ENCODE measurements at places on chromosomes 16 and 17.

- DNase-seq, result no peak
These were observed 55.4 kb upstream of the SLC25A19 start for GRCh38 chr17:75344666-75345065.

GRCh38 chr16:4212934-4213296 is 29.0 kb downstream of the SRL start:
- no peak for DNase-seq

- DNase-seq, result no peak
These were observed 86.3 kb downstream of the WNT3 start for GRCh38 chr17:46732160-46732559.

DNA sequence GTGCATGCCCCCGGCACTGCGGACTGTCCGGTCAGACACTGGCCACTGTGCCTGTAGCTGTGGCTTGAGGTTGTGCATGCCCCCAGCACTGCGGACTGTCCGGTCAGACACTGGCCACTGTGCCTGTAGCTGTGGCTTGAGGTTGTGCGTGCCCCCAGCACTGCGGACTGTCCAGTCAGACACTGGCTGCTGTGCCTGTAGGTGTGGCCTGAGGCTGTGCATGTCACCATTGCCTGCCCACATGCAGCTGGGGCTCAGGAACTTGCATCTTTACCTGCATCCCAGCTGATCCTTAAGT is 5.2 kb downstream of the MTHFSD start:
- no peak for DNase-seq

- no peak for DNase-seq
These were observed 516 bp downstream of the CPNE2 start for GRCh38 chr16:57092786-57093411.

GRCh38 chr17:5665164-5665563 is 80.9 kb upstream of the NLRP1 start:
- no peak for DNase-seq

GRCh38 chr17:4751932-4752331 is 12.2 kb upstream of the CXCL16 start:
- no peak for DNase-seq

- no peak for DNase-seq
These were observed 21.5 kb downstream of the MYH11 start for GRCh38 chr16:15835136-15835878.

- peak; percentile 96 for DNase-seq
These were observed at the start of gene KPNB1 for GRCh38 chr17:47649153-47649971. Gene KPNB1 (plus strand): TSS chr17:47649919. CDS start chr17:47650245, 326 bp downstream.

- no peak for DNase-seq
These were observed 8.1 kb upstream of the KIFC3 start for GRCh38 chr16:57810197-57811031.

DNA sequence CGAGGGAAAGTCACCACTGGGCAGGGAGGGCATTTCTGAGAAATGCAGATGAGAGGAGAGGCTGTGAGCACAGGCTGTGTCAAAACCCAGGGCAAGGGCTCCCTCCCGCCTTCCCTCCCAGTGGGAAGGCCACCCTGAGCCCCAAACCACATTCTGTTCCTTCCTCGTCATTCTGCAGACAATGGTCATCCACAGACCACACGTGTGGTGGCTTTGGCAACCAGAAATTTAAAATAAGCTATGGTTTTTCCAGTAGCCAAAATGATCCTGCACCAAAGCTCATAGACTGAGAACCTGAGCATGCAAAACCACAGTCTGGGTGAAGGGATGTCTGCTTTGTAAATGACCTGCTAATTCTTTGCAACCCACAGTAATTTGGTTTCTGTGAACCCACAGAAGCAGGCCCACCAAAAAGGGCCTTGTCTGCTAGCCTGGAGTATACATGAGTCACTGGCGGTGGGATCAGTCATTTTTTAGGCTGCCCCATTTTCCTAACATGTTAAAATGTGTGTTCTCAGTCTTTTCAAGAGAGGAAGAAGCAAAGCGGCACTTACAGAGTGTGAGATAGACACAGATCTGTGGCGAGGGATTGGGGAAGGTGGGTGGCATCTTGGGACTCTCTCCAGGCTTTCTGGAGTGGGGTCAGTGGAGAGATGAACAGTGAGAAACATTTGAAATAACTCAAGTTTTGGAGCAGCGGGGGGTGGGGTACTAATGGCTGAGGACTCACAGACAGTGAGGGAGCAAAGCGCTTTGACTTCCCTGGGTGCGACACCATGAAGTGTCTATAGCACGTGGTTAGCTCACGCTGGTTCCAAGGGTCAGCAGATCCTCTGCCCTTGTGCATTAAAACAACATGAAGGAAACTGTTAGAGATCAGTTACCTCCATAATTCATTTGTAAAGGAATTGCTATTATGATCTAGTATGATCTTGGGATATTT is 20.5 kb downstream of the GRB7 start:
- no peak for DNase-seq

- DNase-seq, result no peak
These were observed 115.7 kb upstream of the PMFBP1 start for GRCh38 chr16:72287649-72288048.

DNA sequence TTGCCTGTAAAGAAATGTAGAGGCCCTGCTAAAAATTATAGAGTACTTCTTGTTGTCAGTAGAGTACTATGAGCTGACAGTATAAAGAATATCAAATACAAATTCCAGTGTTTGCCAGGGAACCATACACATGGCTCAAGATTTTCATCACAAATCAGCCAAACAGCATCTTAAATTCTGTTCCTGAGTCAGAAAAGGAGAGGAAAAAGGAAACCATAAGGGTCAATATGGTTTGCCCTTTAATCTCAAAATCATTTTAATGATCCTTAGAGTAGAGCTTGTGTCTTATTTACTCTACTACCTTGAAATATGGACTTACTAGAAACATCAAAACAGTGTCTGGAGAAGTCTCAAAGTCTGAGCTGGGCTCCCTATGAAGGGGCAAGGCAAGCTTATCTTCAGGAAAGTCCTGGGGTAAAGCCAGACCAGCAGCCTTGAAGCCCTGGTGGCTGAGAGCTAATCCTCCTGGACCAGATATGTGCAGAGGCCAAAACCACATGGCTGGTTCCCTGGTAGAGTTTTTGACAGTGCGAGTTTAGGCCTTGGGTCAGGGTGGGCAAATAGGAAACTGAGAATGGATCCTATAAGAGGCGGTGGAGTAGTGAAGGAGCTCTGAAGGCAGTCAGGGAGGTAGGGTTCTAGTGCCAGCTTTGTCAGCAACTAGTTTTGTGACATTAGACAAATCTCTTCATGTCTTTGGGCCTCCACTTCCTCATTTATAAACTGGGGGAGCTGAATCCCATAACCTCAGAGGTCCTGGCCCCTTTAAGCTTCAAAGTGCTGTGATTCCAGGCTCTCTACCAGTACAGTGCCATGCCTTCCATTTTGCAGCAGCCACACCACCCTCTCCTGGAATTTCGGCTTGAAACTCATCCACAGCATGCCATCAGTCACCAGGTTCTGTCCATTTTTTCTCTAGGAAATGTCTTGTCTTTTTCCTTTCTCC is 38.9 kb downstream of the MRTFB start:
- DNase-seq, result no peak

- DNase-seq, result no peak
These were observed 9.2 kb upstream of the SSTR2 start for GRCh38 chr17:73155410-73156165.

GRCh38 chr17:75183999-75184884 is 1.5 kb upstream of the SUMO2 start:
- no peak for DNase-seq

- DNase-seq, result peak; percentile 9
These were observed 1.1 kb upstream of the HAPSTR1 start for GRCh38 chr16:9090101-9090959.

DNA sequence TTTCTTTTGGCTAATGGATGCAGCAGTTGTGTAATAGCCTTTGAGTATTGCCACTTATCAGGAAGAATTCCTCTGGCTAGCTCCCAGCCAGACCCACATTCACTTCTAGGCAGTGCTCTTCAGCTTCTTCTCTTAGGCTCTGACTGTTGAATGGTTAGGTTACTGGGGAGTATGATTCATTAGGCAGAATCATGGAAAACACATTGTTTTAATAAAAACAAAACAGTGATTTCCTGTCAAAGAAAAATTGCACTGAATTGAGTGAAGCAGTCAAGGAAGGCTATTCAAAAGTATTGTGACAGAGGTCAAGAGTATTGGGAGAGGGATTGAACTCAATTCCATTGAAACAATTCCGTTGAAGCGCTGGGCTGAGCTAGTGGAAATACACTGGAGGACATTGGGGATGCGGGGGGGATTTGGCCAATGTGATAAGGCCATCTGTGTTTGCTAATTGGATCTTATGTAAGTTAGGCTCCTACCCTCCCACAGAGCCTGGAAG is 68.0 kb downstream of the CNTNAP4 start:
- DNase-seq, result no peak

DNA sequence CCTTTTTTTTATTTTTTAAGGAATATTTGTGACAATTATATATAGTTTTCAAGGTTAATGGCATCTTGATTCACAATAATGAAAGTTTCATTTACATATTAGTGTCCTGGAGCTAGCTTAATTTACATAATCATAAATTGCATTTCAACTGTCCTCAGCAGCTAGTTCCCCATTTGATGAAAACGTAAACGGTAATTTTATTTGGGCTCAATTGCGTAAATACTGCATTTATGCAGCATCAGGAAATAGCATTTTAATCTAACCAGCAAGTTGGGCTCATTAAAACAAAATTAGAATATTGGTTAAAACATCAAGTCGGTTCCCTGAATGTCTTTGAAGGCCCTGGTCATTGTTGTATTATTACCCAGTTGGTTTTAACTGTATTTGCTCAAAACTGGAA is 136.8 kb upstream of the CDH5 start:
- no peak for DNase-seq

DNA sequence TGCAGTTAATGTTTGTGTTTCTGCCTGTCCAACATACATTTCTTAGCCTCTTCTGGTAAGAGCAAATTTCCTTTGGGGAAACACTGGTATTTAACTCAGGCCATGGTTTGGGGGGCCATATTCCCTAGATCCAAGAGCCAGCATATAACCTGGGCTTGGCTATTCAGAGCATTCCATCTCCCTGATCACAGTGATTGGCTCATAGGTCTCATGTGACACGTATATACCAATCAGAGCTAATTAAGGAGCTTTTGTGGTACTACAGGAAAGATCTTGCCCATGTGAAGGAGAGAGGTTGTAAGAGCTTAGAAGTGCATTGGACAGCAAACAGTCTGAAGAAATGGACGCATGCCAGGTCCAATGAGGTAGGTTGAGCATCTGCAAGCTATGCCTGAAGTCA is 33.4 kb upstream of the GPR139 start:
- DNase-seq, result no peak

- no peak for DNase-seq
These were observed 169.9 kb downstream of the CYB561 start for GRCh38 chr17:63275971-63276745.

Measured in left renal cortex interstitium (tissue), 4 donors.